ENCODE measurements at places on chromosomes 1 and 21. TPM values are rescaled to one million over a fixed set of nuclear protein-coding genes. Genes with fewer than 3 reads are reported as not detected.

Gene RGSL1
- not detected for polyA plus RNA-seq

Gene PYHIN1
- polyA plus RNA-seq = 0.18 TPM

Gene C1QC
- 20.1 TPM for polyA plus RNA-seq

Gene KRTAP10-10
- not detected for polyA plus RNA-seq

Gene IL20
- not detected for polyA plus RNA-seq

Gene SAMD11
- 38.2 TPM for polyA plus RNA-seq

Gene CFAP126
- polyA plus RNA-seq = 11.6 TPM

Gene TFF2
- not detected for polyA plus RNA-seq

Gene IARS2
- polyA plus RNA-seq = 84.0 TPM

Gene RHBDL2
- polyA plus RNA-seq = 0.89 TPM

Gene PLPPR5
- 1.8 TPM for polyA plus RNA-seq

Gene GNAT2
- not detected for polyA plus RNA-seq

Gene PTCH2
- 6.6 TPM for polyA plus RNA-seq

Gene TNFRSF1B
- polyA plus RNA-seq = 6.9 TPM

Gene DYNLT5
- polyA plus RNA-seq = 1.3 TPM

Gene FAM78B
- 0.76 TPM for polyA plus RNA-seq

Gene KRTAP19-3
- polyA plus RNA-seq = not detected

Gene RXFP4
- not detected for polyA plus RNA-seq

Gene COA7
- 19.5 TPM for polyA plus RNA-seq

Gene NMNAT2
- 4.1 TPM for polyA plus RNA-seq

Gene KRTAP10-1
- polyA plus RNA-seq = not detected

Gene IFI44L
- 6.6 TPM for polyA plus RNA-seq

Data from renal cortex interstitium (tissue), 15 donors.